ENCODE measurements at places on chromosomes 3 and 15.

DNA sequence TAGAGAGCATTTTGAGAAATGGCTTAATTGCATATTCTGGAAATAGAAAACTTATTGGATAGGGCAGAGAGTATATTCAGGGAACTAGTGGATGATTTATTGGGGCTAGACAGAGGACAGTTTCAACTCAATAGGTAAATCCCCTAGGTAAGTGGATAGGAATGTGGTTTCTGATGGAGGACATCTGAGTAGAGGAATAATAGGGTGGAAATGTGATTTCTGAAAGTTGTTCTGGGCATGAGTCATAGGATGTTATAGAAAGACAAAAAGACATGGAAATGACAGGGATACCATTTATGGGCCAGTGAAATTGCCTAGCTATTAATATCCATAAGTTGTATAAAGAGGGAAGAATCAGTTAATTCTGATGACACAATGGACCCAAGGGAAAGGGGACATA lies 563.3 kb upstream of the GOLIM4 start:
- DNase-seq: no peak

DNA sequence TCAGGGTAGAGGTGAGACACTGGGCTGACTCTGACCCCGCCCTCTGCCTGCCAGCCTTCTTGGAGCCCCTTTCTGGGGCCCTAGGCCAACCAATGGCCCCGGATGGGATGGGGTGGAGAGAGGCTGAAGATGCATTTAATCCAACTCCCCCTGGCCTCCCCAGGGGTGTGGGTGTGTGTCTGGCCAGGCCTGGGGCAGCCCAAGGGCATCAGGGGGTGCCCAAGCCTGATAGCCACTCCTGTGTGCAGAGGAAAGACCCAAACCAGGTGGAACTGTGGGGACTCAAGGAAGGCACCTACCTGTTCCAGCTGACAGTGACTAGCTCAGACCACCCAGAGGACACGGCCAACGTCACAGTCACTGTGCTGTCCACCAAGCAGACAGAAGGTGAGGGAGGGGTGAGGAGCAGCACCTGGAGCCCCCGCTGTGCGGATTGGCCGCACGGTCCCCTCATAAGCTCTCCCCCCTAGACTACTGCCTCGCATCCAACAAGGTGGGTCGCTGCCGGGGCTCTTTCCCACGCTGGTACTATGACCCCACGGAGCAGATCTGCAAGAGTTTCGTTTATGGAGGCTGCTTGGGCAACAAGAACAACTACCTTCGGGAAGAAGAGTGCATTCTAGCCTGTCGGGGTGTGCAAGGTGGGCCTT lies 9.5 kb downstream of the SPINT1 start:
- DNase-seq: no peak

- no peak for DNase-seq
Measured at GRCh38 chr3:94596887-94597566, 534.2 kb downstream of the NSUN3 start.

- DNase-seq: no peak
Measured at GRCh38 chr15:39016706-39017105, 452.1 kb upstream of the RASGRP1 start.

- no peak for DNase-seq
Measured at GRCh38 chr3:138148503-138148902, 16.3 kb upstream of the A4GNT start.

- DNase-seq: no peak
Measured at GRCh38 chr3:174216019-174216418, 643.1 kb upstream of the NAALADL2 start.

DNA sequence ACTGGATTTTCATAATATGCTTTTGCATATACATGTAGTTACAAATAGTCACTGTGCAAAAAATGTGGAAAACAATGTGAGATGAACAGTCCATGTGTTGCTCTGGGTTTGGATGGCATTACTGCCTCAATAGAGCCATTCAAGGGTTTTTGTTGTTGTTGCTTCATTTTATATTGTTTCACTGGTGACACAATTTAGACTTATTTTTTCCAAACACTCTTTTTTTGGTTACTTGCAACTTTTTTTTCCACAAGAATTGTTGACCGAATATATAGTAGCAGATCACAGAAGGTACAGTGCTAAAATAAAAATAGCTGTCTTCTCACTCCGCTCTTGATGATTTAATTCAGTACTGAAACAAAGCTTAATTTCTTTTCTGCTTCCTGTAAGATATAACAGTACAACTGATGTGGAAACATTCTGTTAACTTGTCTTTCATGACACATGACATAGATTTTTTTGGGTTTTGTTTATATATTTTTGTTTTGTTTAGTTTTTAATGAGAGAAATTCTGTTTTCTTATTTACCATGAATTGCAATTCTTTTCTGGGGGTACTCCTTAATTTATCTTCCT lies 618.6 kb downstream of the NAALADL2 start:
- no peak for DNase-seq

DNA sequence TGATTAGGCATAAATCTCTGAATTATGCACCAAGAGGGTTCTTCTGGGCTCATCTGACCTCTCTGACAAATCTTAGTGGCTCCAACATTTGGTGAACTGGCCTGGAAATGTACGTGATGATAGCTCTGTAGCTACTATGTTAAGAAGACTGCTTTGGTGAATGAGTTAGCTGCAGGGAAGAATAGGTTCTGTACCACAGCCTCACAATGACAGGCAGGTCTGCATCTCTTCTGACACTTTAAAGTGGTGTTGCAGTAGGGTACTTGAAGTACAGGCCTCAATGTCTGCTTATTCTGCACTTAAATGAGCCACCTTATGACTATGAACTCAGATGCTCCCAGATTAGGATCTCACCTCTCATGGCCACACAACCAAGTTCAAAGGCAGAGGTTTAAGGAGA lies 7.0 kb downstream of the FGF7 start:
- DNase-seq: no peak

GRCh38 chr15:89531796-89532537 lies 35.6 kb upstream of the RHCG start:
- DNase-seq: no peak

- DNase-seq: no peak
Measured at GRCh38 chr3:143771939-143772338, 76.3 kb downstream of the SLC9A9 start.

DNA sequence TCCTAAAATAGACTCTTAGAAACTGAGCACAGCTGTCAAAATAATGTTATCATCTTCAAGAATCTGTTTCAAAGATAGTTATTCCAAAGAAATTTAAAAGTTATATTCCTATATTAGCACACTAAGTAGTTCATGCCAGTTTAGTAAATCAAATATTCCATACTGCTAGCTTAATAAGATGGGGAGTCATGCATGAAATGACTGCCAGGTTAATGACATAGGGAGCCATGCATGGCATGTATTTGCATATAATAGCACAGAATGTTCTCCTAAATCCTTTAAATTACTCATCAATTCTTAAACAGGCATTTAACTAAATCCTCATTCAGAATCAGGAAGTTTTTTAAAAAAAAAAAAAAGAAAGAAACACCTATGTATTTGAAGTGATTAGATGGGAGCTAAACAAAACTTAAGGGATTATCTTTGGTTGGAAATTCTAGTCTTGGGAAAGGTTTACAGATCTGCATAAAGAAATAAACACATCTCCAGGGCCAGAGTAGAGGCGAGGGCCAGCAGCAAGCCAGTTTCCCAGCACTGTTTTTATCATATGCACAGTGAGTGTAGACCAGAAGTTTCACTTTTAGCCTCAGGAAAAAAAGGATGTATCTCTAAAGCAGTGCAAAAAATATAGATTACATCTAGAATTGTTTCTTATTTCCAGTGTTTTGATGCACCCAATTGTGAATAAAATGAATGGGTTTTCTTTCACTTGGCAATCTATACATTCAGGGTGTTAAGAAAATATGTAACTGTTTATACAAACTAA lies 366.4 kb upstream of the AGTR1 start:
- no peak for DNase-seq

DNA sequence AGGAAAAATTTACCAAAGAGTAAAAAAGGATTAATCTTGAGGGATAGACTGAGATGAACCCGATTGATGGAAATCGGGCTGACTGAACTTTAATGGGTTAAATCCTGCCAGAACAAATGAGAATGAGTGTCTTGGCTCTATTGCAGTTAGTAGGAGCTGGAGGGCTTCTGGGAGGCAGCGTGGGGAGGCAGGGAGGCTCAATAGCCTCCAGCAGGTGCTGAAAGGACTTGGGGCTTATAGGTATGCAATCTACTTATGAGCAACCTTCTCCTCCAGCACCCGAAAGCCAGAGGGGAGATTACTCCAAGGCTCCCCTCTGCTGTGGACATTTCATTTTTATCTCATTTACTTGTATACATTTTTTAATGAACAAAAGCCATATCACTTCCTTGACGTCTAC lies 1.0 kb upstream of the CRYBG3 start:
- DNase-seq: no peak

DNA sequence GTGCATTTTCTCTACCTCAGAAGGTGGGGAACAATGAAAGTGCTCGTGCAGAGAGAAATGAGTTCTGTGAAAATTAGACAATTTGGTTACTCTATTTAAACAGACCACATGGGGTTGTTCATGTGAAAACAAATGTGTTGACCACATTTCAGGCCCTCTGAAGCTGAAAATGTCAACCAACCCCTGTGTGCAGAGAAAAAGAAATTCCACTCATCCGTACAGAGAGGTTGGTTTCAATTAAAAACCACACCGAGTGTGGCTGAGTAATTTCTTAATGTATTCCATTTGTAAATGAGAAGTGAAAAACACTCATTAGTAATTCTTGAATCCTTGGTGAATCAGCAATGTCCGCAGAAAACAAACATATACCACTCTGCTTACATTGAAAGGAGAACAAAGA lies 46.9 kb upstream of the SLC7A14 start:
- DNase-seq: no peak

DNA sequence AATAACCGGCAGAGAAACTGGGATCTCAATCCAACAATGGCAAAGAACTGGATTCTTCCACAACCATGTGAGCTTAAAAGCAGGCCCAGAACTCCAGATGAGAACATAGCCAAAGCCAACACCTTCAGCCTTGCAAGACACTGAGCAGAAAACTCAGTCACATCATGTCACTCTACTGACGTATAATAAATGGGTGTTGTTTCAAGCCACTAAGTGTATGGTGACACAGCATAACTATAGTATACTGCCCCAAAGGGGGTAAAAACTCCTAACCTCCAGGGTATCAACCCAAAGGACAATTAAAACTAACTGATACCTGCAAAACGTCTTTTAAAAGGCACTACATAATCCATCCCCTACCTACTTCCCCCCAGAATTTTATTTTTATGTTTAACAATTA lies 69.5 kb downstream of the TRANK1 start:
- no peak for DNase-seq

GRCh38 chr15:70275461-70276138 lies 177.9 kb upstream of the TLE3 start:
- no peak for DNase-seq

DNA sequence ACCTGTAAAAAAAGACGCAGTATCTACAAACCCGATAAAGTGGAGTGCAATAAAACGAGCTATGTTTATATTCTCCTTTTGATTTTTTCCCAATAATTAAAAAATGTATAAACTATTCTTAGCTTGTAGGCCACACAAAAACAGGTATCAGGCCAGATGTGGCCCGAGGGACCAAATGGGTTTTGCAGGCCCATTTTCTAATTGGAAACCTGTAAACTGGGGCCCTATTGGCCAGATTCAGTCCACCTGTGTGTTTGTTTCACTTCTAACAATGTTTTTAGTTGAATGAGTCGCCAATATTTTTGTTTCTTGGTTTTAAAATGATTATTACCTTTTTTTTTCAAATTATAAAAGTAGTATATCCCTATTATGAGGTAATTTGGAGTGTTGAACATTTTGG lies 29.7 kb downstream of the ZBTB38 start:
- no peak for DNase-seq

DNA sequence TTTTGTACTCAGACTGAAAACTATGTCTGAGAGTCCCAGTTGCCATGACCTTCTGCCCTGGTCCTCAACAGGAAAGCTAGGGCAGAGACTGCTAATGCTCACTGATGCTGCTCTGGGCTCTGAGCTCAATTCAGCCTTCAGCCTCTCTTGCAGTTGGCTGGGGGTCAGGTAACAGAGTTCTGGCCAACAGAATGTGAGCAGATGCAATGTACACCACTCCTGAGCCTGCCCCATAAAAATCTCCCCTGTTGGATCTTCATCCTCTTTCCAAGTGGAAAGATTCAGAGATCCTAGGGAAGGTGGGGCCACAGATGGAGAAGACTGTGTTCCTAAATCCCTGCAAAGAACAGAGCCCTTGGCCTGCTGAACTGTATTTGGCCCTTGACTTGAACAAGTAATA lies 87.8 kb downstream of the PDZRN3 start:
- no peak for DNase-seq

Measured in muscle of arm (tissue), 14 donors.